ENCODE measurements at places on chromosomes 11 and 22.
A peak's percentile ranks its signal among the peaks of the same experiment; 100 is the strongest.

- no peak for DNase-seq
These were observed 67.8 kb downstream of the CASP12 start for GRCh38 chr11:104830508-104830907.

GRCh38 chr22:39351689-39352214 is 2.0 kb downstream of the SYNGR1 start:
- no peak for DNase-seq

DNA sequence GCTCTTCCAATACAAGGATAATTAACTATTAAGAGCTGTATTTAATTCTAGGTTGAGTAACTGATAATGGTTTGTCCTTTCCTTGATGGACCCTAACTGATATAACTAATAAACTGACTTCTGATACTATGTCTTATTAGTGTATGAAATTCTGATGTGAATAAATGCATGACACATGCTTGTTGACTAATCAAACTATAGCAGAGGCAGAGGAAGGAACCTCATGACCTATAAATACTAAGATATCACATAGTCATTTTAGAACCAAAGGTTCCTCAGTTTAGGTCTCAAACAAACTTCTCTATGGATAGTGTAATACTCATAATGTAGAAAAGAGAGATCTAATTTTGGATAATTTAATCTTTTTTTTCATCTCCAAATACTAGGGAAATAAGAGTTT is 4.8 kb upstream of the HBD start:
- no peak for DNase-seq

- no peak for DNase-seq
These were observed 48.2 kb downstream of the NRXN2 start for GRCh38 chr11:64674774-64675173.

DNA sequence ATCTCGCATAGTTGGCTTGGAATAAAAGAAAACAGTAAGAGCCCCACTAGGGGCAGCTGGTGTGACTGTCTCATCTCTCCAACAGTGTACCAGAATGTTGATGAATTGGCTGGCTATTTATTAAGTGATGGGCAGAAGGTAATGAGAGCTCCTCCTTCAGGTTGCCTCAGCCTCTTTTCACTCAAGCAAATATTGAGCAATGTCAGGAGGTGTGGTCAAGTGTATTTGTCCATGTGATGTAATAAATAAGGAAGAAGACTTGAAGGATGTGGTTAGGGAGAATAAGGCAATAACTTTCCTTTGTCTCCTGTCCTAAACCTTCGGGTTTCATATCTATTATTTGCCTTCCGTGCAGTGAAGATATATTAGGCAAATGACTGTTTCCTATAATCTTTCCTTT is at the start of gene TCN1:
TSS of gene TCN1 (minus strand) at position 91 of the 400 bp plus-strand sequence. CDS start at position 74, 17 bp downstream.
- no peak for DNase-seq

DNA sequence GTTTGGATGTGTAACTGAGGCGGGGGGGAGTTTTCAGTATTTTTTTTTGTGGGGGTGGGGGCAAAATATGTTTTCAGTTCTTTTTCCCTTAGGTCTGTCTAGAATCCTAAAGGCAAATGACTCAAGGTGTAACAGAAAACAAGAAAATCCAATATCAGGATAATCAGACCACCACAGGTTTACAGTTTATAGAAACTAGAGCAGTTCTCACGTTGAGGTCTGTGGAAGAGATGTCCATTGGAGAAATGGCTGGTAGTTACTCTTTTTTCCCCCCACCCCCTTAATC is 2.3 kb downstream of the MALAT1 start:
- DNase-seq = no peak

DNA sequence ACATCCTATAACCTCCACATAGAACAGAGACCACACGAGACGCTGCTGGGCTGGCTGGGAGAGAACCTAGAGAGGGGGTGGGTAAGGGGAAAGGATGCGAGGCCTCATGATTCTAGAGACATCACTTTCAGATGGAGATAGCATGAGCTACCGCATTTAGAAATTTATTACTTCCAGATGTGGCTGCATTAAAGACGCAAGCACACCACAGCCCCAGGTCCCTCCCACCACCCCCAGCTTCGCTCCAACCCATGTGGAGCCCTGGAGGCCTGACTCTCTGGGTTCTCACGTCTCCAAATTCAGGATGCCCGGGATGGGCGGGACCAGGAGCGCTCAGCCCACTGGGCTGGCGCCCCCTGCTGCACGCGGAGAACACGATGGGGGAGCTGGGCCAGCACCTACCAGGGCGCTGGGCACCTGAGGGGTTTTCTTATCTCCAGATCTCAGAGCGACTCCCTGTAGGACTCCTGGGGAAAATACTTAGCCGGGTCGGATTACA is 13.6 kb downstream of the MRPL21 start:
- no peak for DNase-seq

DNA sequence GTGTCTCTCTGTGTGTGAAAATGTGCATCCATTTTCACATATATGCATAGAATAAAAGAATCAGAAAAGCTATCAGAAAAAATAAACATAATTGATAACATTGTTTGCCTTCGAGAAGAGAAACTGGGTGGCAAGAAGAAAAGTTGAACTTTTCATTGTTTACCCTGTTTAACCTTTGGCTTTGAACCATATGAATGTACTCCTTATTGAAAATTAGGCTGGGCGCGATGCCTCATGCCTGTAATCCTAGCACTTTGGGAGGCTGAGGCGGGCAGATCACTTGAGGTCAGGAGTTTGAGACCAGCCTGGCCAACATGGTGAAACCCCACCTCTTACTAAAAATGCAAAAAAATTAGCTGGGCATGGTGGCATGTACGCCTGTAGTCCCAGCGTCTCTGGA is 11.9 kb upstream of the OR9Q1 start:
- no peak for DNase-seq

DNA sequence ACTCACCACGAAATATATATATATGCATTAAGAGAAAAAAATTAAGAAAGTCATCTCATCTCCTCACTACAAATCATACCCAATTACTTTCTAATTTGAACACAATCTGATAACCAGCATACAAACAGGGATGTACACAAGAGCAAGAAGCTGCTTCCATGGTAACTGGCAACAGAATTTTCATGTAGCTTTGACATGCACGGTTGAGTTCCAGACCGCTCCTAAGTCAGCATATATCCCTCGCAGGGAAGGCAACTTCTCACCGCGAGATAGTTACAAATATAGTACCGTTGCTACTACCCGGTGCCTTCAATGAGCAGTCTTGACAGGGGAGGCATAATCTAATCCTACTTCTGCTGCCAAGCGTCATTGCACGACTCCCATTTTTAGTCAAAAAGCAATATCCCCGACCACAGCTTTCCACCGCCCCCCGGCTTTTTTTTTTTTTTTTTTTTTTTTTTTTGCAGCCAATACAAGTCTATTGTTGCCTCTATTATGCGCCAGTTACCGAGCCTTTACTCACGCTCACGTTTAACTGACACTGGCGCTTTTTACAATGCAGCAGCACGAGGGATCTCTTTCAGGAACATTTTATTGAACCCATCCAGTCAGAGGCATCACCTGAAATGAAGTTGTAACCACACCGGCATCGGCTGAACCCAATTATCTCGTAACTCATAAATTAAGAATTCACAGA is 2.2 kb downstream of the CADM1 start:
- DNase-seq = peak; percentile 55

GRCh38 chr11:98568013-98568412 is 452.7 kb upstream of the CNTN5 start:
- DNase-seq = no peak

GRCh38 chr11:128713595-128713994 is 19.7 kb downstream of the FLI1 start:
- no peak for DNase-seq

- no peak for DNase-seq
These were observed 89.6 kb downstream of the CSNK2A3 start for GRCh38 chr11:11263238-11264005.

GRCh38 chr11:94504689-94505293 is 7.5 kb upstream of the C11orf97 start:
- no peak for DNase-seq

GRCh38 chr22:31538815-31539214 is 42.5 kb downstream of the SFI1 start:
- no peak for DNase-seq

GRCh38 chr11:118634431-118635236 is 27.2 kb downstream of the PHLDB1 start:
- no peak for DNase-seq

DNA sequence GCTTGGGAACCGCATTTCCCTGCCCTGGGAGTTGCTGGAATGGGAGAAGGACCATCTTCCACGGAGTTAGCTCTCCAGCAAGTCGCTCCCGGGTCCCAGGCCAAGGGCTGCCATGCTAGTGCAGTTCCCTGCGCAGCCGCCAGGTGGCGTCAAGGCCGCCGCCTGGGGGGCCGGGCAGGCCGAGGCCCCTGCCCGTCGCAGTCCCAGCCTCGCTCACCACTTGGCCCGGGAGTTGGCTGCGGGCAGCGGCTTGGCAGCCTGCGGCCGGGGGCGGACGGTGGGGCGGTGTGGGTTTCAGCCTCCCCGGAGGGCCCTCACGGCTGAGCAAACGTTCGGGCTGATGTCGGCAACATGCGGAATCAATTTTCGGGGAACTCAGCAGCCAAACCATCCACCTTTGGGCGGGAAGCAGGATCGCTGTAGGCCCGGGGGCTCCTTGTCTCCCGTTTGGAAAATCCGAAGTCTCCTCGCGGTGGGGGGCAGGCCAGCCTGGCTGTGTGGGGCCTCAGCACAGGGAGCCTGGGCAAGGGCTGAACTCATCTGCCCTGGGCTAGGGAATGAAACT is 415.1 kb downstream of the SOX6 start:
- no peak for DNase-seq
